ENCODE measurements at places on chromosomes 4 and X.

GRCh38 chr4:5399790-5400421, 308.5 kb downstream of the EVC2 start:
- no peak for DNase-seq

DNA sequence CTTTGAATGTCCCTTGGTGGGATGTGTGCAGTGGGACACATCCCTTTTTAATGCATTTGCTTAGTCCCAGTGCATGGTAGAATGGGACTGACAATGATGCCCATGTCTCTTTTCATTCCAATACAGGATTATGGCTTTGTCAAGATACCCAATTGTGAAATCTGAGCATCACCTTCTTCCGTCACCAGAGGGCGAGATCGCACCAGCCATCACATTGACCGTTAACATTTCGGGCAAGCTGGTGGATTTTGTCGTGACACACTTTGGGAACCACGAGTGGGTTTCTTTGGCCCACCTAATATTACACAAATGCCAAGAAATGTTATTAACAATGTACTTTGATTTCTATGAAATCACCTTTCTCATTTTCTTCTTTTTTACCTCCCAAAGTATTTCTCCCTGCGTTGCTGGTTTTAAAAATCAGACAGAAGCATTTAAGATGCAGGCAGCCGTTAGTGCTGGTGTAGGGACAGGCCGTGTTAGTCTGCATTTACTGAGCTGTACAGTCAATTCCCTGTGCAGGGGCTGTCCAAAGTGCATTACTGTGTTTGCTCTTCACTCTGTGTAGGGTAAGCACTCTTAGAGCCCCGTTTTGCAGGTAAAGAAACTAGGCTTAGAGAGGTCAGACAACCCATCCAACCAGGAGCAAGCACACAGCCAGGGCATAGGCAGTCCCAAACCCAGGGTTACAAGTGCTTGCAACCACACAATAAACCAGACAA, 46.5 kb downstream of the CWH43 start:
- DNase-seq: no peak

DNA sequence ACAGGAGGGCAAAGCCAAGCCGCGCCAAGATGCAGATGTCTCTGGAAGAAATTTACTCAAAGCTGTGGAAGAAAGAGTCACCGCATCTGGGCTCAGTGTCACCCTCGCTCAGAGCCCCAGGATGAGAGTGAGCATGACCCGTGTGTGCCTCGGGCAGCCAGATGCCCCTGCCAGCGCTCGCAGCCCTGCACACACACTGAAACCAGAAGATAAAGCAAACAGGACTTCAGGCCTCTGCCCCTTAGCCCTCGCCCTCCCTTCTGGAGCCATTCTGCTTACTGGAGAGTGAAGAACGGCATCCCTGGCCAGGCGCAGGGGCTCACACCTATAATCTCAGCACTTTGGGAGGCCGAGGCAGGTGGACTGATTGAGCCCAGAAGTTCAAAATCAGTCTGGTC, 103.0 kb downstream of the IRF2 start:
- DNase-seq: no peak

GRCh38 chrX:34866646-34867045, 76.0 kb upstream of the FAM47B start:
- no peak for DNase-seq

DNA sequence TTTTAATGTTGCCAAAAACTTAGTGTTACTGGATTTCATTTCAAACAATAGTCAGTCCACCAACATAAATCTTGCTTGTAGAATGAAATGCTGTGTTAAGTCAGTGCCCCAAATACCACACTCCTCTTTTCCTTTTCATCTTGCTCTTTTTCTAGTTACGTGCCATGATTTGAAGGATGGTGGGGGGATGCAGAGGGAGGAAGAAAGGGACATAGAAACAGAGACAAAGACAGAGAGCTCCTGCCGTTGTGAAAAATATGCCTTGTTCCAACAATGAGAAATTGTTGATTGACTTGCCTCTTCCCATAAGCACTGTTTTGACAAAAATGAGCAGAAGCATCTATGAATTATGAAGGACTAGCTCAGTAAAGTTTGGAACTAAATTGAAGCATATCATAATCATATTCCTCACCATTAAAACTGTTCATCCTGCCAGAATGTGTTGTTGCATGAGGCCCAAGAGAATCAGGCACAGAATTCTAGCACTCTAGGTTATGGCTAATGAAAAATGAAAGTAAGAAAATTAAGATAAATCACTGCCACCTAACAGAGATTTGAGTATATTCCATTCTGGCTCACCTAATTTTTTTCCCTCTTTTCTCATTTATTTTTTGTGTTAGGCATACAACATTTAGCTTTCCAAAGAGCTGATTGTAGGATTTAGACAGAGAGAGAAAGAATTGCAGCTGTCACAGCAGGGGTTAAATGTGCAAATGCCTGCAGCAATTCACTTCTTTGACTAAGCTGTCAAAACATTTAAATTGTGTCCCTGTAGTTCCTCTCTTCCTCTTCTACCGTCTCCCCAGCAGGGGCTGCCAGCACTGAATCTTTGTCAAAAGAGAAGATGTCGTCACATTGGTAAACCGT, 111.6 kb upstream of the PTPN13 start:
- DNase-seq: peak; percentile 9

DNA sequence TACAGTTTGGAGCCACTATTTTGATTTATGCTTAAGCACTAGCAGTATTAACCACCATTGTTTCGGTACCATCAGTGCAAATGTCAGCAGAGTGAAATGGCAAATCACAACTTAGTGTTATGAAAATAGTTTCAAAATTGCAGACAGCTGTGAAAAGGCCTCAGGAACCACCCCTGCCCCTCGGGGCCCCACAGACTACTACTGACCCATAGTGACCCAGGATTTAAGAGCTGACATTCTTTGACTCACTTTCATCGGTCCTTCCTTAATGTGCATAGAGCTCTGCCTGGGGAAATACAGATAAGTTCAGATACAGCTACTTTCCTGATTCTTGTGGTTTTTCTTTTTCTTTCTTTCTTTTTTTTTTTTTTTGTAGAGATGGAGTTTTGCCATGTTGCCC, 3.3 kb upstream of the BBS7 start:
- no peak for DNase-seq

- DNase-seq: no peak
These were observed 13.1 kb downstream of the ATP2B3 start for GRCh38 chrX:153530411-153531129.

DNA sequence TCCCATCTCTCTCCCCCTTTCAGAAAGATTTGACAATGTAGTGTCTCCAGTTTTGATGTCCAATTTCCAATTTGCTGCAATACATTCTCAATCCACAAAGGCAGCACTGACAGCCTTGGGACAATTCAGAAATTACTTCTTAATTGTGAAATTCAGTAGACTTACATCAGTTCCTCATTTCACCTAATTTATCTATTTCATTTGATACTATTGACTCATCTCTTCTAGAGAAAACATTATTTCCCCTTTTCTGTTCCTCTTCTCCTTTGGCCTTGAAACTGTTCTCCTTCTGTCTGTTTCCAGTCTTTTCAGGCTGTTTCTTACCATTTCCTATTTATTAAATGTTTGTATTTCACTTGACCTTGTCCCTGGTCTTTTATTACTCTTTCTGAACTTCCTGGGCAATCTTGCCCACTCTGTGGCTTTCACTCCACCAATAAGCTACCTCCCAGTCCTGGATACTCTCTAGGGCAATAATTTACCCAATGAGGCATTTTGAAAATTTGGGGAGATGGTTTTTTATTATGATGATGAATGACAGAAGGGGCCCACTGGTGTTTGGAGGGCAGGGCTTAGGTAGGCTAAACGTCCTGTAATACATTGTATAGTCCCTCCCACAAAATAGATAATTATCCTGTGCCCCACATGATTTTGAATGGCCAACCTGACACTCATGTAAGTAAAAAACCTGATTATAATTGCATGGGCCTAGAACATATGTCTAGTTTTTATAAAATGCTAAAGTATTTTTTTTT, 498.0 kb upstream of the BOD1L1 start:
- DNase-seq: no peak

- DNase-seq: no peak
These were observed 5.1 kb upstream of the CENPC start for GRCh38 chr4:67550451-67550850.

DNA sequence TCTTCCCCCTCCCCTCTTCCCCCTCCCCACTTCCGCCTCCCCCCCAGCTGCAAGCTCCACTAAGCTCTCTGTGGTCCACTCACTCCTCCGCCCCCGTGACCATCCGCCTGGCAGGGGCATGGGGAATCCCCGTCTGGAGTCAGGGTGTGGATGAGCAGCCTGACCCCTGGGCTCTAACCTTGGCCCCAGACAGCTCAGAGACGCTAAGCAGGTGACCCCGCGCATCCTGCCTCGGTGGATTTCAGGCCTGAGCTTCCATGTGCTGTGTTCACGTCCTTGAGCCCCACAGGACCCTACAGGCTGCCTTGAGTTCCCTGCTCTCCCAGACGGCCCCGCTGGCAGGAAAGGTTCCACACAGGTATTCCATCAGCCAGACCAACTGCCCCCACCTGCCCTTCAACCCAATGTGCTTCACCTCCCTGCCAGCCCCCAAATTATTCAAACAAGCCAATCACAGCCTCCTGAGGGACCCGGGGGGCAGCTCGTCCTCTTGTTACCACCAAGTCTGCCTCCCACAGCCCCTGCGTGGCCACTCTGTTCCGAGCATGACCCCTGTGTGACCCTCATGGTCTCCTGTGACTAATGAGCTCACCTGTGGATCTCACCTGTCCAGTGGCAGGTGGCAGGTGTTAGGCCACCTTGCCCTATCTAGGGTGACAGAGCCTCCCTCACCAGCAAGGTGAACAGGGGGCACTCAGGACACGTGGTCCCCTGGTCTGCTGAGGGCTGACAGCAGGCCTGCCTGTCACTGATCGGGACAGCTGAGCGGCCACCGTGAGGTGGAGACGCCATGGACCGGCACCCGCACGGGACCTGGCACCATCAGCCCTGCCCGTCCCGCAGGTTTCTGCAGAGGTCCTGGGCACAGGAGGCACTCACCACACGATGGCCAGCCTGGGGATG, 73.2 kb upstream of the MXD4 start:
- DNase-seq: no peak

GRCh38 chr4:184451726-184452125, 22.6 kb downstream of the IRF2 start:
- DNase-seq: no peak

- DNase-seq: no peak
These were observed 8.5 kb upstream of the ARMCX2 start for GRCh38 chrX:101668143-101668542.

DNA sequence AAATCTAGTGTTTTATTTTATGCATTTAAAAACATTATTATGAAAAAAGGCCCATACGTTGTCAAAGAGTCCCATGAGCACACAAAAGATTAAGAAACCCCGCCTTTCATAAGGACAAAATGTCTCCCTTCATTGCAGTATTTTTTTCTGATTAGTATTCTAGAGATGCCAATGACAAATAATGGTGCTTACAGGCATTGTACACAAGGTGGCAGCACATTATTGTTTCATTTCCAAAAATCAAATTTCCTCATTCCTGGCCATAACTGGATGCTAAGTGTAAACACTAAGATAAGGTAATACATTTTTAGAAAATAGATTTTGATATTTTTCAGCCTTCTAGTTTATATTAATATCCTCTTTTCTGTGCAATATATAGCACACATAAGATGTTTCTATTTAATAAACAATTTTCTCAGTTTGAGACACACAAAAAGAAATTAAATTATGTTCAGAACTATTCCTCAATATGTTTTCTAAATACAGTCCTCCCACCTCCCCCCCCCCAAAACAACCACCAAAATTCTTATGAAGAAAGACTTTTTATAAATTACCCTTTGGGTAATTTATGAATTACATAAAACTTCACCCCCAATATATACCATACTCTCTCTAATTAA, 47.7 kb downstream of the TIGD2 start:
- DNase-seq: peak; percentile 29

GRCh38 chrX:135521405-135522131, 1.1 kb downstream of the INTS6L start:
- peak; percentile 79 for DNase-seq

DNA sequence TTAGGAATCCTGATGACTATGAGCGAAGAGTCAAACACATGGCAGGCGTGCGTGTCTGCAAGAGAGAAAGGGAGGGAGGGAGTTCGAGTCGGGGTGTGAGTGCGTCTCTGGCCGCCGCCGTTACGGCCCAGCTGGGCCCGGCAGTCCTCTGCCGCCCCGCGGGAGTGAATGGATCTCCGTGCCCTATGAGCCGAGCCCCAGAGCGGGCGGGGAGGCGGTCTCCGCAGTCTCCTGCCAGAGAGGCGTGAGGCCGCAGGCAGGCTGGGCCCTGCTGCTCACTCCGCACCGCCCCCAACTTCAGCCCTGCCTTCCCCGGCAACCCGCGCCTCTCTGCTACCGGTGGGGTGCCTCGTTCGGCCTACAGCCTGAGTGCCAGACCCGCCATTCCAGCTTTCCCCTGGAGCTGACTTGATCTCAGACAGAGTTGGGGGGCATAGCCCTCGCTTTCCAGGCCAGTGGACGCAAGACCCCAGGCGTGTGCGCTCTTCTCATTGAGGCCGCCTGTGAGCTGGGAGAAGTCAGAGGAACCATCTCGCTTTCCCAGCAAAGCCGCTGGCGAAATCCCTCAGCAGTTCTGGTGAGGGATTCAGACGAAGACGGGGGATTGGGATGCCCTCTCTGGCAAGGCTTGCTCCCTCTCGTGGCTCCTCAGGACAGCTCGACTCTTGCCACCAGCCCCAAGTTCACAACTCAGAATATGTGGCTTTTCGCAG, 1.4 kb downstream of the SLC16A2 start:
- peak; percentile 15 for DNase-seq

- no peak for DNase-seq
These were observed 98.3 kb upstream of the GALNTL6 start for GRCh38 chr4:171714791-171715454.

DNA sequence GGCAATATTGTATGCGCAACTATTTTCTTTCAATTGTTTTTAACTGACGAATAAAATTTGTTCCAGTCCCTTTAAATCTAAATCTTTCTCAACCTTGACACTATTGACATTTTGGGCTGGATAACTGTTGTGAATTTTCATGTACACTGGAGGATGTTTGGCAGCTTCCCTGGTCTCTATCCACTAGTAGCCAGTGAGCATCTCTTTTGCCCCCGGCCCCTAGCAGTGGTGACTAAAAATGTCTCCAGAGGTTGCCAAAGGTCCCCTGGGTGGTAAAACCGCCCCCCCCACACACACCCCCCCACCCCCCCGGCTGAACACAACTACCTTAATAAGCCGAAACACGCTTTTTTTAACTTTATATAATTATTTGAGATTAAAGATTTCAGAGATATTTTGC, 514 bp downstream of the FANCB start:
- no peak for DNase-seq

- no peak for DNase-seq
These were observed 82.4 kb upstream of the PLAC8 start for GRCh38 chr4:83196921-83197320.

GRCh38 chrX:70234355-70234754, at the start of gene AWAT1:
Gene AWAT1 (plus strand): TSS chrX:70234655. CDS start chrX:70234696, 41 bp downstream.
- DNase-seq: no peak

GRCh38 chr4:15649914-15650545, 5.1 kb downstream of the FBXL5 start:
- DNase-seq: no peak
